H1 (cell line): ENCODE measurements at places on chromosomes 6 and 20.

- no peak for DNase-seq
These were observed 149.9 kb downstream of the RALGAPA2 start for GRCh38 chr20:20562507-20562906.

DNA sequence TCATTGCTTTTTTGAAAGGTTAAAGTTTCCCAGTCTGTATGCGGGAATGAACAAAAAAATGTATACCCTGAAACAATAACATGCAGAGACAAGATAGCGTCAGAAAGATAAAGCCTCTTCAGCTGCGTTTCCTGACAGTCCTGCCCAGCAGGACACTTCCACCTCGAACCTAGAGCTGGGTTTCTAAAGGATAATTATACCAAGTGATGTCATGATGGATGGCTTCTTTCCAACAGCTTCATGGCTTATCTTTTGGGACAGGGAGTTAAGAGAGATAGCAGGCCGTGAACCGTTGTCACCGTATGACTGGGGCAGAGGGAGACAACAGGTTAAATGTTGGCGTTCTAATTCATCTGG is 267.6 kb upstream of the SGK1 start:
- no peak for DNase-seq

GRCh38 chr6:87155842-87156815 is 764 bp downstream of the ZNF292 start:
- DNase-seq = no peak

GRCh38 chr6:137665342-137665934 is 171.2 kb upstream of the OLIG3 start:
- no peak for DNase-seq
